PC-9 (cell line): ENCODE measurements at places on chromosomes 7 and 10.

- no peak overlapping the region for H3K4me3 ChIP-seq
- peaks cover 10% of the 10 kb centered on the region for H3K36me3 ChIP-seq
- no peaks in the 10 kb centered on the region for H3K27me3 ChIP-seq
- no peak for DNase-seq
Observed at GRCh38 chr7:100367251-100367620, 6.1 kb upstream of the PILRA start.

DNA sequence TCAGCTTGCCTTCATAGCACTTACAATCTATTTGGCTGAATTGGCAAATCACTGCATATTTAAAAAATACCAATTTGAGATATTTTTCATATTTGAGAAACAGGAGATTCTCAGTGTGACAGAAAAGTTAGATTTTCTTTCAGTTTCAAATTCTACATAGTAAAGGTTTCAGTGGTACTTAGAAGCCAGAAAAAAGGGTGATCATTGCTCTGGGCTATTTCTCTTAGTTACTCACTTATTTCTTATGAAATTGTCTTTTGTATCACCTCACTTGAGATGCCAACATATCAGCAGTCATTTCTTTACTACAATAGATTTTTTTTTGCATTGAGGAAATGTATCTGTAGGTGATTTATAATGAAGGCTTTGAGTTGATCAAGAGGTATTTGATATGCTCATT is 478.2 kb downstream of the GATA3 start:
- no peaks in the 10 kb centered on the region for H3K27me3 ChIP-seq
- no peak overlapping the region for H3K4me3 ChIP-seq
- H3K27ac ChIP-seq, result no peak overlapping the region
- H3K4me1 ChIP-seq, result no peaks in the 10 kb centered on the region

DNA sequence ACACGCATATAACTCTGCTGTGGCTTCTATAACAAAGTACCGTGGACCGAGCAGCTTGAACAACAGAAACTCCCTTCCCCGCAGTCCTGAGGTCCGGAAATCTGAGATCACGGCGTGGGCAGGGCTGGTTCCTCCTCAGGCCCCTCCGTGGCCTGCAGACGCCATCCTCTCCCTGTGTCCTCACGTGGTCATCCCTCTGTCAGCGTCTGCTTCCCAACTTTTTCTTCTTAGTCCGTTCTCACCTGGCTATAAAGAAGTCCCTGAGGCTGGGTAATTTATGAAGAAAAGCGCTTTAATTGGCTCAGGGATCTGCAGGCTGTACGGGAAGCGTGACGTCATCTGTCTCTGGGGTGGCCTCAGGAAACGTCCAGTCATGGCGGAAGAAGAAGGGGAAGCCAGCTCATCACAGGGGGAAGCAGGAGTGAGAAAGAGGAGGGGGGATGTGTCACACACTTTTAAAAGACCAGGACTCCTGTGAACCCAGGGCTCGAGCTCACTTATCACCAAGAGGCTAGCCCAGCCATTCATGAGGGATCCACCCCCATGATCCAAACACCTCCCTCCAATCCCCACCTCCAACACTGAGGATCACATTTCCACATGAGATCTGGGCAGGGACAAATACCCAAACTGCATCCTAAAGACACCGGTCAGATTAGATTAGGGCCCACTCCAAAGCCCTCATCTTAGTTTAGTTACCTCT is 91.2 kb upstream of the INSIG1 start:
- peak overlapping the region; percentile 90 for H3K27ac ChIP-seq
- H3K27me3 ChIP-seq, result no peaks in the 10 kb centered on the region
- peak overlapping the region; percentile 53; the same call in 1 of the 2 replicates for H3K4me3 ChIP-seq
- no peaks in the 10 kb centered on the region for H3K36me3 ChIP-seq

- H3K27me3 ChIP-seq, result peaks cover 18% of the 10 kb centered on the region
- no peak overlapping the region for H3K4me3 ChIP-seq
- DNase-seq, result no peak
- no peak overlapping the region for H3K27ac ChIP-seq
Observed at GRCh38 chr10:100655760-100656421, 89.5 kb upstream of the PAX2 start.

DNA sequence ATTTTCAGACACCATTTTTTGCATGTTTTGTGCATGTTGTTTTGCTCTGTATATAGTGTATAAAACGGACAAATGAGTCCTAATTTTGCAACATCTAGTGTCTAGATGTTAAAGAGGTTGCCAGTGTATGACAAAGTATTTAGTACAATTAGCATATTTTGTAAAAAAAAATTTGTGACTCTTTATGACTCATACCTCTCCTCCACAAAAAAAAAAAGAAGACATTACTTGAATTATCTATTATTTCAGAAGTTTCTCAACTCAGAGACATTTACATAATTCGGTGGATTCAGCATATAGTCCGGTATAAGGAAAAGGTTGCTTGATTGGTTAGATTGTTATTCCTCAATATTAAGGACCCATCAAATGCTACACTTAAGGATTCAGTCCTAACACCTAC is 26.0 kb downstream of the NUP42 start:
- no peaks in the 10 kb centered on the region for H3K36me3 ChIP-seq
- DNase-seq, result no peak
- no peak overlapping the region for H3K4me3 ChIP-seq
- H3K27ac ChIP-seq, result no peak overlapping the region
- no peaks in the 10 kb centered on the region for H3K27me3 ChIP-seq

- no peak overlapping the region for H3K4me3 ChIP-seq
- no peak for DNase-seq
- H3K27ac ChIP-seq, result no peak overlapping the region
- no peaks in the 10 kb centered on the region; the same call in 1 of the 2 replicates for H3K27me3 ChIP-seq
Observed at GRCh38 chr10:80855348-80855971, 317.8 kb downstream of the SH2D4B start.

GRCh38 chr7:94832051-94832450 is 75.3 kb upstream of the PPP1R9A start:
- H3K36me3 ChIP-seq, result no peaks in the 10 kb centered on the region
- no peak for DNase-seq
- H3K27me3 ChIP-seq, result no peaks in the 10 kb centered on the region
- no peak overlapping the region for H3K27ac ChIP-seq

DNA sequence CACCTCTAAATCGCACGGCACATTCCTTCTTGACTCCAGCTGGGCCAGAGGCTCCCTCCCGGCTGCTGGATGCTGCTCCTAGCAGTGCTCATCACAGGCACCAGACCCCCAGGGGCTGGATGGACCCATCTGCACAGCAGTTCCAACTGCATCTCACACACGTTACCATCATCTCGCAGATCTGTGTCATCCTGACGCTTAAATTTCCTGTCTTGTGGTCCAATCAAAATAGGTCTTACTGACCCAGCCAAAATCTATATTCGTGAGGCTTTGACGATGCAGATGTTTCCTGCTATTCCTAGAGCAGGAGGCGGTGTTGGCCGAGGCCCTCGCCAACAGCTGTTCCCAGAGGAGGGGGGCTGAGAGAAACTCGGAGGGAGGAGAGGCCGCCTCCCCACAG is 108.0 kb downstream of the MKI67 start:
- no peaks in the 10 kb centered on the region for H3K4me1 ChIP-seq
- no peaks in the 10 kb centered on the region for H3K27me3 ChIP-seq
- no peaks in the 10 kb centered on the region for H3K36me3 ChIP-seq
